ENCODE measurements at places on chromosomes 6 and 20. TPM values are rescaled to one million over a fixed set of nuclear protein-coding genes. Genes with fewer than 3 reads are reported as not detected.
A peak's percentile ranks its signal among the peaks of the same experiment; 100 is the strongest.

DNA sequence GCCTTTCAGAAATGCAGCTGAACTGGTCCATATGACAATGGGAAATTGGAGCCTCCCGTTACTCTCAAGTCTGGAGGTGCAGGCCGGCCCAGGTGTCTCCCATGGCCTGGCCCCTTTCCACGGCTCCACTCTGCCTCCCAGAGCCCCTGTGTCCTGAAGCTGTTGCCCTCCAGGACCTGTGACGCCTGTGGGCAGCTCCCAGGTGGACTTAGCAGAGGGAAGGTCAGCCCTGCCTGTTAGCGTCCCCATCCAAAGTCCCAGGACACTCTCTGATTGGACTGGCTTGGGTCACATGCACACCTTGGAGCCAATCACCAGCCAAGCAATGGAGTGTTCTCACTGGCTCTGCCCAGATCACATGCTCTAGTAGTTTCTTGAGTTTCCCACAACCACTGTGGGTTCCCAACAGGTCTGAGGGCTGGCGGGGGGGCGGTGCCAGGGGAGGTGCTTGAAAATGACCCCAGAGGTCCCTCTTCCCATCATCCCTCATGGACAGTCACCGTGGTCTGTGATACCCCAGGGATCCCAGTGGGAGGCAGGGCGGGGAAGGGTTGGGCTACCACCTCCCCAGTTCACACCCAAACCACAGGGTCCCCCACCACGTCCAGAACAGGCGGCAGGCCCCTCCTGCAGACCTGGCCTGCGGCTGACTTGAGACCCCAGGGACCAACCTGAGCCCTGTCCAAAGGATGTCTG lies 135.6 kb downstream of the TAF4 start:
- no peaks in the 10 kb centered on the region for H3K36me3 ChIP-seq
- H3K27me3 ChIP-seq, result no peaks in the 10 kb centered on the region
- peak; percentile 46 for DNase-seq
- no peak overlapping the region for H3K27ac ChIP-seq
- H3K4me1 ChIP-seq, result no peaks in the 10 kb centered on the region

- H3K27ac ChIP-seq, result peak overlapping the region; percentile 56
- H3K4me1 ChIP-seq, result no peaks in the 10 kb centered on the region
- H3K27me3 ChIP-seq, result no peaks in the 10 kb centered on the region
- H3K4me3 ChIP-seq, result no peak overlapping the region
- no peak for DNase-seq
Observed at GRCh38 chr20:50121858-50122271, 8.9 kb upstream of the UBE2V1 start.

GRCh38 chr6:75374961-75375400 lies 90.4 kb upstream of the TMEM30A start:
- no peak overlapping the region for H3K27ac ChIP-seq
- no peak for DNase-seq
- no peaks in the 10 kb centered on the region for H3K4me1 ChIP-seq
- no peaks in the 10 kb centered on the region for H3K36me3 ChIP-seq
- H3K27me3 ChIP-seq, result no peaks in the 10 kb centered on the region
- H3K4me3 ChIP-seq, result no peak overlapping the region

DNA sequence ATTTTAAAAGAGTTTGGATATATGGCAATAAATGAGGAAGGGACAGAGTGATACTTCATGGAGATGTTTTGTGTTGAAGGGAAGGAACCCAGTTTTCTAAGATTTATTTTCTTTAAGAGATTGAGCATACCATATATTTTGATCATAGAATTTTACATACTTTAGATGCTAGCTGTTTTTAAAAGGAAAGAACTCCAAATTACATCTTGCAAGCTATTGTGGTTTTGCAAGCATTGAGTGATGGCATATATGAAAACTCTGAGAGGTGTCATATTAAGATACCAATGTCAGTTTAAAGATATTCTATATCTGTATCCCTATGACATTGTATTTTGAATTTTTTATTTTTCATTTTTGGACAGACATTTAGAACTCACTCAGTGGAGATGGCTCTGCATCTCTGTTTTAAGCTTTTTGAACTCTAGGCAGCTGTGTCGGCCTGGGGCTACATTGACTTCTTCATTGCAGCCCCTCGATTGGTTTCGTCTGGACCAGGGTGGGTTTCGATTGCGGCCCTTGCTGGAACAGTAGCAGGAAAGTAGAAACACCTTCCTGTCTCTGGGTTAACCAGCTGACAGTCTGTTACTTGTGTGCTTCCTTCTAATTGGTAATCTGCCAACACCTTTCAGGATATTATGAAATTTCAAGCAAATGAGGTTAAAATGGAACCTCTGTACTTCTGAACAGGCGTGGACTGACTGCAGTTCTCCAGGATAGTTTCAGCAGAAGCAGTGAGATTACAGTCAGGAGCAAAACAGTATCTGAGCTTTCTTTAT lies 14.0 kb downstream of the IGF2R start:
- no peaks in the 10 kb centered on the region for H3K27me3 ChIP-seq
- no peaks in the 10 kb centered on the region for H3K36me3 ChIP-seq
- H3K4me3 ChIP-seq, result no peak overlapping the region
- no peak for DNase-seq
- H3K27ac ChIP-seq, result peak overlapping the region; percentile 74

- H3K36me3 ChIP-seq, result no peaks in the 10 kb centered on the region
- no peak overlapping the region for H3K4me3 ChIP-seq
- H3K27me3 ChIP-seq, result no peaks in the 10 kb centered on the region
- no peaks in the 10 kb centered on the region for H3K4me1 ChIP-seq
- DNase-seq, result no peak
Observed at GRCh38 chr20:37439223-37439933, 81.7 kb upstream of the NNAT start.

DNA sequence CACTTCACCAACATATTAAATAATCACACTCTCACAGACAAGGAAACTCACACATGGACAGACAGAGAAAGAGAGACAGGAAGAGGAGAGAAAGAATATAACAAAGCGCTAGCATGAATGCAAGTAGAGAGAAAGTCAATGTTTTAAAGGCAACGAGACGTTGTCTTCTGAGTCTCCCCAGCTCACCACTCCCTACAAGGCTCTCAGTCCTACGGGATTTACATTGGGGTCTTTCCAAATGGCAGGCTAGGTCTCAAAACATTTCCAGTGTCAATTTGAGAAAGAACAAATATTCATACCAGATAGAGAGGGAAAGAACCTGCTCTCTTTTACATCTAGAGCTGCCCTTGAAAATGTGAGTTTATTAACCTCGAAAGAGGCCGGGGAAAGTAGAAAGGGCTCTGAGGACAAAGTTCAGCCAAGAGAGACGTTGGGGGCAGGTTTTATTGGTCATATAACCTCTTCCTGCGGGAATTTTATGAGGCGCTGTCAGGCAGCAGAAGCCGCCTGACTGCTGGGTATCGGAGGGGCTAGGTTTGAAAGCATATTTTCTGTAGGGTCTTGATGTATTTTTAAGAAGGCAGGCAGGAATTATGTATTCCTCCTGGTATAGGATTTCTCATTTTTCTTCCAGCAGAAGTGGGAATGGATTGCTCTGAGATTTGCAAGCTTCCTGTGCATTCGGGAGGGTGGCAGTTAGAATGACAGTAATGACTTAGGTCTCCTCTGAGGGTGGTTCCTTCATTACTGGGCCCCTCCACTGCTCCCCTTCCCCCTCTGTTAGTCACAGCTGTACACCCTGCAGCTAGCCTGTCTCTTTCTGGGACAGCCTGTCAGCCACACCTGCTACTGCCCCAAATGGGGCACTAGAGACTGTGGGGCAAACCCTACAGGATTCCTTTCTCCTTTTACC lies 34.4 kb upstream of the KIF16B start:
- no peak overlapping the region for H3K27ac ChIP-seq
- no peak overlapping the region for H3K4me3 ChIP-seq
- H3K4me1 ChIP-seq, result peaks cover 16% of the 10 kb centered on the region
- DNase-seq, result no peak
- no peaks in the 10 kb centered on the region for H3K27me3 ChIP-seq
- no peaks in the 10 kb centered on the region for H3K36me3 ChIP-seq

DNA sequence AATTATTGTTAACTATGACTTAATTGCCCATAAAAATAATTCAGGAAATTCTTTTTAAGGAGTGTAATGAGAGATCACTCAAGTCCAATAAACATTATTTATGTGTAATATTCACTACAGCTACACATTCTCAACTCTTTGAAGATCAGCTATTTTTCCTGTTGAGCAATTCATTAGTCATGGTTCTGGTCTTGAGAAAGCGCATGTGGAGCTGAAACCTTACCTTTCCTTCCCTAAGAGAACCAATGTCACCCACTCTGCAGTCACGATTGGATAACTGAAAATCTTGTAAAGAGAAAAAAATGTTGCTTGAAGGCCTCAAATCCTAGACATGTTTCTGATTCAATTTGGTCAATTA lies 736.9 kb upstream of the MARCKS start:
- no peak for DNase-seq
- H3K27ac ChIP-seq, result no peak overlapping the region
- H3K4me1 ChIP-seq, result no peaks in the 10 kb centered on the region
- H3K4me3 ChIP-seq, result no peak overlapping the region

Gene ROS1
- total RNA-seq, result 0.07 TPM

Gene GSTA4
- total RNA-seq, result 23.1 TPM

Gene BCAS4
- 0.73 TPM for total RNA-seq

Gene SNPH
- 0.12 TPM for total RNA-seq

Gene PPT2
- 16.0 TPM for total RNA-seq

- H3K36me3 ChIP-seq, result no peaks in the 10 kb centered on the region
- no peak for DNase-seq
- H3K4me3 ChIP-seq, result no peak overlapping the region
- no peak overlapping the region for H3K27ac ChIP-seq
- no peaks in the 10 kb centered on the region for H3K4me1 ChIP-seq
Observed at GRCh38 chr6:53944543-53944942, 149.7 kb downstream of the LRRC1 start.

Gene VIP
- total RNA-seq, result not detected

- no peaks in the 10 kb centered on the region for H3K27me3 ChIP-seq
- H3K4me3 ChIP-seq, result no peak overlapping the region
- H3K27ac ChIP-seq, result no peak overlapping the region
- no peak for DNase-seq
- no peaks in the 10 kb centered on the region for H3K36me3 ChIP-seq
- no peaks in the 10 kb centered on the region for H3K4me1 ChIP-seq
Observed at GRCh38 chr20:19828232-19828631, 70.2 kb downstream of the RIN2 start.

DNA sequence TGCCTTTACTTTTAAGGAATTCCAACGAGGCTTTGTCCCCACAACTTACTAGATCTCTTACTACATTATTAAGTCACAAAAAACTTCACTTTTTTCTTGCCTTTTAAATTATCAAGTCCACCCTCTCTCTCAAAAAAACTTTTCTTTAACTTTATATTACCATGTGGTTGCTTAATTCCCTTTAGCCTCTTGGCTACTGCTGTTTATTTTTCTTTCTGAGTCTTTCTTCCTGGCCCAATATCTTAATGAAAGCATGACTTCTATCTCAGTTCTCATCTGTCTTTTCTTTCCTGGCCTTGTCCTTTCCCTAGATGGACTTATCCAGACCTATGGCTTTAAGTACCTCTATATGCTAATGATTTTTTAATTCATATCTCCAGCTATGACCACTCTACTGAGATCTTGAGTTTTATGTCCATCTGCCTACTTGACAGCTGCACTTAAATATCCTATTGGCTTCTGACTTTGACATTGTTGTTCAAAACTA lies 710.5 kb downstream of the RFPL4B start:
- H3K27ac ChIP-seq, result no peak overlapping the region
- no peak overlapping the region for H3K4me3 ChIP-seq
- DNase-seq, result no peak
- H3K4me1 ChIP-seq, result no peaks in the 10 kb centered on the region
- H3K27me3 ChIP-seq, result no peaks in the 10 kb centered on the region
- H3K36me3 ChIP-seq, result no peaks in the 10 kb centered on the region

Gene UBE2J1
- 20.4 TPM for total RNA-seq

- no peaks in the 10 kb centered on the region for H3K36me3 ChIP-seq
- H3K27me3 ChIP-seq, result no peaks in the 10 kb centered on the region
- H3K4me3 ChIP-seq, result no peak overlapping the region
- no peak for DNase-seq
Observed at GRCh38 chr6:29941016-29941415, 1.3 kb upstream of the HLA-A start.
